Activated CD8-positive, alpha-beta memory T cell treated with anti-CD3 and anti-CD28 coated beads, Interleukin-2, amount 50 U/mL, for 48 hours (primary cell): ENCODE measurements at places on chromosomes 4 and X.
A peak's percentile ranks its signal among the peaks of the same experiment; 100 is the strongest.

DNA sequence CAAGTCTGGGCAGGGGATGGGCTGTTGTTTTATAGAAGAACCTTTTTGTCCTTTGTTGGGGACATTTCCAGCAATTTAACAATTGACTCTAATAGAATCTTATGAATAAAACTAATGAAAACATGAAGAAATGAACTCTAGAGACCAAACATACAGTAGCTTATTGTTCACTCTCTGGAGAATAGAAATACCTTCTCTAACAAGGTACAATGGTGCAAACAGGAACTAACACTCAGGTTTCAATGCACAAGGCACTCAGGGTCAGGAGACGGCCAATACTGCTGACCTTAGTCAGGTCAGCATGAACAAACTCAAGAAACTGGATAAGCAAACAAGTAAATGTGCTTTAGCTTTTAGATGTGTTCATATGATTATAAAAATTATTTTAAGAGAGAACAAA, 39.6 kb upstream of the FBXW7 start:
- no peak for DNase-seq

DNA sequence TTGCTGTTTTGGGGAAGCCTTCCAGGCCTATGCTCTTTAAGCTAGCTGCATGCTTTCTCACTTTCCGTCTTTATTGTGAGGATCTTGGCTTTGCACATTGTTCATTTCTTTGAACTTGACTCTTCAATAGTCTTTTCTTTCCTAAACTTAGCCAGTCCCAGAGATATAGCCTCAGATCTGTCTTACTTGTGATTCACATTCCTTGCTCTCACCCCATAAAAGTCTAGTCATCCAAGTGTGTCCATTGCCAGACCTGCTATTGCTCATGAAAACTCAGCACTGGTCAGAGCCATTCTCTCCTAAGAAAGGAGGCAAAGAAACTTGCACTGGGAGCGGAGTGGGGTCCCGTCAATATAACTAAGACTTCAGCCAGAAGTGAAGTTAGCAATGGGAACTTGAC, 275.0 kb upstream of the CTSO start:
- DNase-seq: no peak

DNA sequence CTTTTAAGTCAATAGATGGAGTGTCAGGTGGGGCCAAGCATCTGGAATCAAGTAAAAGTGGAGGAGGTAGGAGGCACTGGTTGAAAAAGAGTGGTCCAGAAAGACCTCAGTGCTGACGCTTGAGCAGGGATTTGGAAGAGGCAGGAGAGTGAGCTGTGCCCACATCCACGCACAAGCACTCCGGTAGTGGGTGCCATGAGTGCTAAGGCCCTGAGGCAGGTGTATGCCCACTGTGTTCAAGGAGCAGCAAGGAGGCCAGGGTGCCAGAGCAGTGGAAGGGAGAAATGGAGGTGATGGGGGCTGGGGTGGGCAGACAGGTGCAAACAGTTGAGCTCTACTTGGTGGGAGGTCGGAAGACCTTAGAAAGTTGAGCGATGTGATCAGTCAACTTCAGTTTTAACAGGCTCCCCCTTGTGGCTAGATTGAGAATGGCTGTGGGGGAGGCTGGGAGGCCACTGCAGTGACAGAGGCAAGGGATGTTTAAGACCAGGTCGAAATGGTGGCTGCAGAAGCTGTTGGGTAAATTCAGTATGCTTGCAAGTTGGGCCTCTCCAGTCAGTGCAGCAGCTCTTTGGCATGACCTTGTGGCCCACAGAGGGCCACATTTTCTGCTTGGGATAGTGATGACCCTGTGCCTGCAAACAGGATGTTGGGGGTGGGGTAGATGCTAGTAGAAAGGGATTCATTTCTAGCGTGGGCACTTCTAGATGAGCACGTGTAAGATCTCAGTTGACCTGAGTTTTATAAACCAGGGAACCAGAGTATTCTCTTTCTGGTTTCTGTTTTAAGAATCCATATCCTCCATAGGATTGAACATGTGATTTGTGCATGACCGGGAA, 12.7 kb downstream of the TKTL1 start:
- peak; percentile 86 for DNase-seq

DNA sequence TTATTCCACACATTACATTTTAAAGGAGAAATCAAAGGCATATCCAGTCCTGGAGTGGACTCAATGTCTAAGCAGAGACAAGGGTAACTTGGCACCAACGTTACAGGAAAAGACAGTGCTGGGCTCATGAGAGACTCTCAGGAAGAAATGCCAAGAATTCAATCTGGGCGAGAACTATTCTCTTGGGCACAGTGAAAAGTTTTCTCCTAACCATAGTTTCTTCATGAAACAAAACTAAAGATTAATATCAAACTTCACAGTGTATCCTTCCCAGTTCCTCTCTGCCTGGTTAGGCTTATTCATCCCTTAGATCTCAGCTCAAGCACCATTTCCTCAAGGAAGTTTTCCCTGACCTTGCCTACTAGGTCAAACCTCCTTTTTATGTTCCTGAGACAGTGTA, 109.4 kb upstream of the TLL1 start:
- DNase-seq: no peak

DNA sequence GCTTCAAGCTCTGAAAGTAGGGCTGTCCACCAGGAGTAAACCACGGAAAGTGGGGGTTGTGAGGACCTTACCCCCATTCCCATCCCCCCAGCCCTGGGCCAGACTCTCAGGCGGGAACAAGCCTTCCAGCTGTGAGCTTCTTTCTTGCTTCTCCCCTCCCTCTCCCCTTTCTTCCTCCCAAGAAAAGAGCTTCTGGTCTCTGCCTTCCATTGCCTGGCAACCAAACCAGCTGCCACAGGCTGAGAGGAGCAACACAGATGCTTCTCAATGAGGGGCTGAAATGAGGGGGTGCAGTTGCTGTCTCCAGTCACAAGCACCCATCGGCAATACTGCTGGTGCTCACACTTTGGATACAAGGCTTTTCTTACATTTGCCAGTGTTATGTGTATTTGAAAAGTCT, 72.5 kb downstream of the SLC16A2 start:
- no peak for DNase-seq

DNA sequence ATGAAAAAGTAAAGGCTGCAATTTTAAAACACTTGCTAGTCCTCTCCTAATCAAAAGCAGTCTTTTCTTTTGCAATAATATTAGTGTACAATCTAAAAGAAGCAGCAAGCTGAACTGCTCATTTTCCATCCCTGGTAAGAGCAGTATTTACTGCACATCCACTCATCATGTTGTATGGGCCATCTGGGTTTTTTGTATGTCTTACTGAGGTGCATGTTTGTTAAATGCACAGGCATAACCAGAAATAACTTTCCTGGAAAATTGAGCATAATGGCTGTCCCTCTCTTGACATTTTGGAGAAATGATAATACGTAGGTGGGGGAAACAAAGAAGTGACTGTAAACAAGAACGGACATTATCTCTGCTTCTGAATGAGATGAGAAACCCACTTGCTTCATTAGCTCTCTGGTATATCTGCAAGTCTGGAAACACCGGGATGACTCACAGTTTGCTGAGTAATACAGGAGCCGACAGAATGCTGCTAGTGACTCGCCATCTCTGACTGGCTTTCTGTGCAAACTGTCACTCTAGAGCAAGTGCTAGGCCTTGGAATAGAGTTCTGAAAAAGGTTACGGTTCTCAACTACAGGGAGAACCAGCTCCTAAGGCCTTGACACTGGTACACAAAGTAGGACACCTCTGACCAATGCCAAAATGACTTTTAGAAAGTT, 85.7 kb upstream of the MTM1 start:
- no peak for DNase-seq

GRCh38 chr4:24980740-24981139, 50.0 kb downstream of the LGI2 start:
- DNase-seq: no peak

- DNase-seq: no peak
These were observed 1.3 kb downstream of the DCAF12L1 start for GRCh38 chrX:126551306-126551705.

DNA sequence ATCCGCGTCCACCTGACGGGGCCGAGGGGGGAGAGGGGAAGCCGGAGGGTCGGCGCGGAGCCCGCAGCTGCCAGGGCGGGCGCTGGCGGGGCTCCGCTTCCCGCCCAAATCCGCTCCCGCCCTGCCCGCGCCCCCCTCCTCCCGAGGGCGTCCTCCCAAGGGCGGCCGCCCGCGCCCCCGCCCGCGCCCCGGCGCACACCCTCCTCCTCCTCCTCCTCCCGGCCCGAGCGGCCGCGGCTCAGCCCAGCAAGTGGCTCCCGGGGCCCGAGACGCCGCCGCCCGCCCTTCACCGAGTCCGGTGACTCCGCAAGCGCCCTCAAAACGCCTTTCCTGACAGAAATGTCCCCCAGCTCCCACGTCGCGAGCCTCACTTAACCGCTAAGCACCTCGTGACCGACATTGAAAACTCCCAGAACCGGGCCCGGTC, 487 bp downstream of the HMGB2 start:
- DNase-seq: no peak

GRCh38 chr4:74319470-74319869, 11.2 kb downstream of the EPGN start:
- DNase-seq: no peak

- no peak for DNase-seq
These were observed 41.8 kb downstream of the GASK1B start for GRCh38 chr4:158131027-158131426.

DNA sequence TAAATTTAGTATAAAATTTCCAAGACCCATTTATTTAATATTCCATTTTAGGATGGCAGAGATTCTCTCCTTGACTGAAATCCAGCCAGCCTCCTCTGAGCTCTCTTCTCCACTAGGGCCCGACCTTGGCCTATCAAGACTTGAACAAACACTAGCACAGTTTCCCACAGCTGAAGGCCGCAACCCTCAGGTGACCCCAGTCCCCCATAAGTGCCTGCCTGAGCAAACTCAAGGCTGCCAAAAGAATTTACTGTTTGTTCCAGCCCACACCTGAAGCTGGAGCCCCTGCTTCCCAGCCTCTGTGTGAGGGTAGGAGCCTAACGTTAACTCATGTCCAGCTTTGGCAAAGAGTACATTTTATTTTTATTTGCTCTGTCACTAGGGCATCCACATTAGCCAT, 629.0 kb upstream of the ZFP42 start:
- DNase-seq: no peak

- no peak for DNase-seq
These were observed 299.2 kb downstream of the UNC5C start for GRCh38 chr4:95249426-95250021.

DNA sequence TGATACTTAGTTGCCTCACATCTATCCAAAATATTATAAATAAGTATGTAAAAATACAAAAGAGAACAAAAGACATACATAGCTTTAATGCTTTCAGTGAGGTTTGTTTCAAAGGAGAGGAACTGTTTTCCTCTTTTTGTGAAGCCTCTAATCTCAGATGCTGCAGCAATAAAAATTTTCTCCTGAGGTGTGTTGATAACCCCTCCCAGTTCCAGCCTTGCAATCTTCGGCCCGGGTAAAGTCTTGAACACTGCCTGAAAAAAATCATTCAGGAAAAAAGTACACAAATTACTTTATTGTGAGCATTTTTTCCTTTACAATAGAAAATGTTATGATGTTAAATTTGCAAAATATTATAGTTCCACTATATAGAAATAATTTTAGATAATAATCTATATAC, 8.8 kb downstream of the BBS7 start:
- no peak for DNase-seq

DNA sequence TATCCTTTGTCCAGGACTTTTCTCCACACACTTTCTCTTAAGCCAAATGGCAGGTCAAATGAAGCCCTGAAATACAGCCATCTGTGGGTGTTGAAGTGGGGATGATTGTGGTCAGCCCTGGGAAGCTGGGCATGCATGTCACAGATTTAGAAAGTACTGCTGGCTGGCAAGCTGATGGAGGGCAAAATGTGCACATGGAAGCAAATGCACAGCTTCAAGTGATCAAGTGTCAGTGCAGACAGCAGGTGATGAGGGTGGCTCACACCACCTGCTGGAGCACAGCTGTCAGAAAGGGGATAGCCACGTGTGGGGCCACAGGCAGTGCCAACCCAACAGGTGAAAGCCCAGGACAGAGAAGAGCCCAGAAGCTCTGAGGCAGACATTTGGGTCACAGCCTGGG, 40.3 kb upstream of the ATXN3L start:
- DNase-seq: no peak

- DNase-seq: no peak
These were observed 572.1 kb downstream of the C4orf33 start for GRCh38 chr4:129668092-129668491.

- no peak for DNase-seq
These were observed 227.1 kb downstream of the SH2D1A start for GRCh38 chrX:124573468-124573867.

- no peak for DNase-seq
These were observed 249.3 kb downstream of the ANKRD50 start for GRCh38 chr4:124462954-124463828.

GRCh38 chr4:46392421-46392820, 2.5 kb upstream of the GABRA2 start:
- DNase-seq: no peak

GRCh38 chr4:108205859-108206258, 37.1 kb upstream of the LEF1 start:
- DNase-seq: no peak
